Endothelial cell (in vitro differentiated cells): ENCODE measurements at places on chromosomes 4 and X.

- no peak for DNase-seq
Observed at GRCh38 chrX:38760883-38761282, 40.4 kb upstream of the MID1IP1 start.

- DNase-seq, result no peak
Observed at GRCh38 chr4:153713866-153714646, 30.0 kb downstream of the TLR2 start.

GRCh38 chr4:6290769-6291547 is 21.3 kb downstream of the WFS1 start:
- DNase-seq, result no peak

- DNase-seq, result no peak
Observed at GRCh38 chrX:97060020-97060419, 176.3 kb downstream of the RPA4 start.

- no peak for DNase-seq
Observed at GRCh38 chr4:184422378-184422777, 52.0 kb downstream of the IRF2 start.

DNA sequence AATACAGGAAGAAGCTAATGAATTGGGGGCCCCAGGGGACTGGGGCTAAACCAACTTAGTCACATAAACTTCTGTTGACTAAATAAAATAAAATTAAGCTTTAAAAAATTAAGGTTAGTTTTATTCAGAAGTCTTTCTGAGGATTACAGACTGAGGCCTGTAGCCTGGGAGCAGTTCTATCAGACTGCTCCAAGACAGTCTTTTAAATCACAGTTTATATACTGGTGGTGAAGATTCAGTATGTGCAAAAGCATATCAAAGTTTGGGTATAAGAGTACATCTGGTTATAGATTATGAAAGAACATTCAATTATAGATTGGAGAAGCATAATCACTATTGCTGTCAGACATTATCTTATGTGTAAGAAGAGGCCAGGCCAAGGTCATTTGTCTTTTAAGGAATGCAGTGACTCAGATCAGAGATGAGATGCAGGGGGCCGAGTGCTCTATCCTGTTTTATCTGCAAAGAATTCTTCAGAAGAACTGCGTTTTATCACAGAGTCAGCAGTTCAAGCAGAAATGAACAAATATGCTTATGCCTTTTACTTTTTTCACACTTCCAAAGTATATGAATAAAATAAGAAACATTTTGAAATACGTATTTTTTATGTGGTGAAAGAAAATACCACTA is 109.4 kb downstream of the PDHA2 start:
- DNase-seq, result no peak

DNA sequence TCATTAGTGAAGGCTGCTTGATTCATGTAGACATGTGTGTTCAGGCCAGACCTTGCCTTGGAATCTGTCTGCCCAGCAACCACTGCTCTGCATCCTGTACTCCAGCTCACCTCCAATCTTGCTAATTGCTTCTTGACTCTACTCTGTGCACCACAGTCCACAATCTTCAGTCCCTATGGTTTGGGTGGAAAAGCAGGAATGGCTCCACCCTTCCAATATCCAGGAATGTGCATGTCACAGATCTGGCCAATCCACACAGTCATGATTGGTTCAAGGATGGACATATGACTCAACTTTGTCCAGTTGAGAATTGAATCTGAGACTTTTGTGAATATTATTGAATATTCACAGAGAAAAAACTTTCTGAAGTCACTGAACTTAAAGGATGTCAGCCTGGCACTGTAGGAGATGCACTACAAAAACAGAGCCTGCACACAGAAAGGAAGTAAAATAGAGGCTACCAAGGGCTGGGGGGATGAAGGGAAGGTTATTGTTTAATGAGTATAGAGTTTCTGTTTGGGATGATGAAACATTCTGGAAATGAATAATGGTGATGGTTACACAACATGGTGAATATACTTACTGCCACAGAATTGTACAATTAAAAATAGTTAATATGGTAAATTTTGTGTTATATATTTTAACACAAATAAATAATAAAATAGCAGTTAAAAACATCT is 161.3 kb upstream of the USP38 start:
- DNase-seq, result no peak

DNA sequence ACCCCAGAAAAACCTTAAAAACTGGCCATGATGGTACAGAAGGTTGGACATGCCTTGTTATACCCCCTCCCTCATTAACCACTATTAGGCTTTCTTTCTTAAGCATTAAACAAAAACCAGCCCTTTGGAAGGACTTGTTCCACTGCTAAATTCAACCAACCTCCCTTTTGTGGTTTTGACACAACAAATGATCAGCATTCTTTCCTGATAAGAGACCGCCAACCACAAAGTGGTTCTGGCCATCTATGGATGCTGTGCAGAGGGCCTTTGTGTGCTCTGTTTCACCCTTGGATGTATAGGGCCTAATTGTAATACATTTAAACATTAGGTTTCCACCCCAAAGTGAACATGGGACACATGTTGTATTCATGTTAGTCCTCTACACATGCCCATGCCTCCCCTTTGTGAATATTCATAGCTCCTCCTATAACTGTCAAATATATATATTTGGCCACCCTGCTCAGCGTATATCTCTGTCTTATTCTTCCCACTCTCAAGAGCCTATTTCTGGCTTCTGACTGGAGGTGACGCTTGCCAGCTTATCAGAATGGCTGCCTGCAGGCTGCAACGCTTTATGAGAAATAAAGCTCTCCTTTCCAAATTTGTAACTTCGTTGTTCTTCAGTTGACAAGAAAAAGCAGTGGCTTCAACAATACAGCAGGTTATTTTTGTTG is 126.6 kb downstream of the NPNT start:
- DNase-seq, result no peak

DNA sequence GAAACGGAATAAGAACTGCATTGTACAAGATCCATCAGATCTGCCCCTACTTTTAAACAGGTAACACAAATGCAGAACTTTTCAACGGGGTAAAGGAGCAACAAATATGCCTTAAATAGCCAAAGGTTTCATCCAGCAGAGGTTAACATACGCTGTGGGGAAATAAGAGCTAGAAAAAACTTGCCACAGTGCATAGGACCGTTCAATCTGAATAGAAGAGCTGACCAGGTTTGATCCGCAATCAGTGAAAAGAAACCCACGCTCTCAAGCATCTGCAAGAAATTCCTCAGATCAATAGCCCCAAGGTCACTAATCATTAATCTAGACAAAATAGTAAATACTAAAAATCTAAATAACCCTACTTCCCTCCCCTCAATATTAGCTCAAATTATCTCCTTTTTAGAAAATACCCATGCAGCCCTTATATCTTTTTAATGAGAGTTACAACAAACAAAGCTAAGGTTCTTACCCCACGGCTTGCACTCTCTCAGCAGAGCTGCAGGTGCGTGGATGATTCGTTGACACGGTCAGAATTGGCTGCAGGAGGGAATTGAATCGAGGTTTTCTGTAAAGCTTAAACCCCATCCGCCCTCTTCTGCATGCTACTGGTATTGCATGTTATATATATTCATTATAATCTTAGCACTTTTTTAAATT is at the start of gene TLR10:
TSS of gene TLR10 (minus strand) at position 539 of the 657 bp plus-strand sequence. CDS start 7,400 bp downstream, outside the sequence.
- peak; percentile 26 for DNase-seq

GRCh38 chrX:96715481-96715880 is 30.8 kb downstream of the DIAPH2 start:
- DNase-seq, result no peak

DNA sequence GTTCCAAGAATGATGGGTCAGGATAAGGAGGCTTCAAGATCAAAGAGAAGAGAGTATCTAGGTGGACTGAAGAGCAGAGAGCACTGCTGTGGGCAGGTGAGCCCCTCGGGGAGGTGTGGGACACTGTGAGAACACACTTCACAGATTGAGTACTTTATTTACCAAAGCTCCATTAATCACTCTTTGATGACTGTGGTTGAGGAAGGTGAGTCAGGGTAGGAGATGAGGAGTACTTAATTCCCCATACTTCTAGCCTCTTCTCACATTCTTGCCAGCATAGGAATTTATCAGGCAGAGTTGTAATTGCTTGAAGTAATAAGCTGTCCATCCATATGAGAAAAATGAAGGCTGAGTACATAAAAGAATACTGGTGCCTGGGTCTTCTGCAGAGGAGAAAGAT is 375.3 kb downstream of the PCDH10 start:
- no peak for DNase-seq

GRCh38 chr4:30838331-30838730 is 118.2 kb downstream of the PCDH7 start:
- DNase-seq, result no peak

GRCh38 chr4:37241647-37242046 is 2.9 kb upstream of the NWD2 start:
- DNase-seq, result no peak

- no peak for DNase-seq
Observed at GRCh38 chr4:31518796-31519250, 798.7 kb downstream of the PCDH7 start.

DNA sequence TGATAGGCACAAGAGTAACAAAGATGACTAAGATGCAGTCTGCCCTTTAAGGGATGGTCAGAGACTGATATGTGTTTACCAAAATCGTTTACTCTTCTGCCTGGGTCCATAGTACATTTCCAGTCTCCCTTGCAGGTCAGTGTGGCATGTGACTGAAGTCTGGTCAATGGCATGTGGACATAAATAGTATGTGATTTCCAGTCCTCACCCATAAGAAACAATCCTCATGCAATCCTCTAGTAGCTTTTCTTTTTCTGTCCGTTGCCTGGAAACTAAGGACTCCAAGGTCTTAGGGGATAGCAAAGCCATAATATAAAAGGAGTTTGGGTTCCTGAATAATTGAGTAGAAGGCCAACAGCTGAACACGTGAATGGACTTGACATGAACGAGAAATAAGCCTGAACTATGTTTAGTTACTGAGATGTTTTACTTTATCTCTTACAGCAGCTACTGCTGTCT is 1.1 kb downstream of the SLC9B2 start:
- DNase-seq, result no peak

- no peak for DNase-seq
Observed at GRCh38 chr4:150973626-150974251, 41.3 kb downstream of the LRBA start.

DNA sequence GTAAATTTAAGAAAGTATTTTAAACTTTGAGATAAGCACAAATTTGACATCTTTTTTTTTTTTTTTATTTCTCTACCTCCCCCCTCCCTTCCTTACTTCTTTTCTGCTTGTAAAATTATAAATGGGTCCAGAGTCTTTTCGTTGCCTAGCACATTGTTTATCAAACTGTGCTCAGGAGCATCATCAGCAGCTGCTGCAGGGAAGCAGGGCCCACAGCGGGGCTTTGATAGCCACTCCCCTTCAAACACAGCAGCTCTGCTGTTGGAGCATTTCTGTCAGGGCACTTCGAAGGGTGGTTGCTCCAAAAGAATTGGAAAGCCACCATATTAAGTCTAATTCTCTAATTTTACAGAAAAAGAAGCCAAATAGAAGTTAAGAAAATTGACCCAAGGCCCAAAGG is 588.3 kb downstream of the SPRY1 start:
- DNase-seq, result no peak
